ENCODE measurements at places on chromosomes 2 and 18.
A peak's percentile ranks its signal among the peaks of the same experiment; 100 is the strongest.

DNA sequence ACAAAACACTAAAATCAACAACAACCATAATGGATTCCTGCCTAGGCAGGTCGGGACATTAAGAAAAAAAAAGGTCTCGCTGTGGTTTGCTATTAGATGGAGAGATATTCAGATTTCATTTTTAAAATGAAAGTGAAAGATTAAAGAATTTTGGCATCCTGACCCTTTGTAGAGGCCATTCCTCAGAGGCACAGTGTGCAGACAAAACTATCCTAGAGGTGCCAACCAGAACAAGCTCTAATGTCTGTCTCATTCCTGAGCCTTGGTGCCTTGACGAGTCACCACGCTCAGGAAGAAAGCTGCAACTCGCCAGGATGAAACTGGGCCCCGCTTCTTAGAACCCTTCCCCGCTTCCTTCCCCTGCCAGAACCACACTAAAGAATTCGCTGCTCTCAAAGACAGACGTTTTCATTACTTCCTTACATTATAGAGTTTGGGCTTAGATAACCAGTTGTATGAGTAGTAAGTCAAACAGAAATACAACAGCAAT is 156.0 kb downstream of the TGIF1 start:
- peak; percentile 36 for DNase-seq

DNA sequence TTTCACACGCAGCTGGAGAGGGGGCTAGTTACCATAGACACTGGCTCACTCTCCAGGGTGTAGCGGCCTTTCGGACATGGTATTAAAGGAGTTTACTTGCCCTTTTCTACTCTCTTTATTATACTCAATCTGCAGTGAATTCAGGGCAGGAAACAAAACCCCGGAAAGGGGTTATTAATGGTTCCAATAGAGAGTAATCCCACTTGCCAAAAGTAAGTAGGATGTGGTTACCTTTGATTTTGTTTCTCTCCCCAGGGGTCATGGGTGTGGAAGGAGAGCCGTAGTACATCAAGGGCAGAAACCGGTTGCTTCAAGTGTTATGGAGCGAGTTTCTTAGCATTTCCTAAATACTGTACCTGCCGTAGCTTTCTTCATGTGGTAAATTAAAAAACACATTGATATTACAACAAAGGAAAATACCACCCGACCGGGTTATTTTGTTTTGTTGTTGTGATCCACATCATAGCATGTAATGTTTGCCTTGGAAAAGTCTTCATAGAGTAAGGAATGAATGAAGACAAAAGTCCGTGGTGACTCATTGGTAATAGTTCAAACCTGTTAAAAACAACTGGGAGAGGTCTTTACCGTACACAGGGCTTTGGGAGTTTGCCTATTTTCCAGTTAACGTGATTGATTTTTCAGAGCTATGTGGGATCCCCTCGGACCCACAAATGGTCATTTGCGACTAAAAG is 71.5 kb downstream of the SLC4A3 start:
- DNase-seq = no peak

- no peak for DNase-seq
These were observed 18.0 kb downstream of the HJURP start for GRCh38 chr2:233836359-233836758.

DNA sequence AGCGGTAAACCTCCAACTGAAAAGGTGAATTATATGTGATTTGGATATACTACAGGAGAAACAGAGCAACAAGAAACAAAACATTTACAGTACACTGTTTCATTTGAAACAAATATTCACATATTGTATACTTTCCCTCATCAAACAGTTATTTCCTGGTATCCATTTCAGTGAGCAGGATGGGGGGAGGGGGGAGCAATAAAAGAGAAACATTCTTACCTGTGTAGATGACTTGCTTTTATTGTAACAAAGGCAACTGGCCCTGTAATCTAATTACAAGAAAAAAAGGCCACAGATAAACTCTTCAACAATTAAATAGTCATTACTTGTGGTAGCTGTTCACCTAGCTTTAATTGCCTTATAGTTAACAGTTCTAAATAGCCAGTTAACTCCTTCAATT is 3.9 kb upstream of the PPP1CB start:
- no peak for DNase-seq

GRCh38 chr2:236603361-236604015 is 33.9 kb downstream of the ACKR3 start:
- no peak for DNase-seq

DNA sequence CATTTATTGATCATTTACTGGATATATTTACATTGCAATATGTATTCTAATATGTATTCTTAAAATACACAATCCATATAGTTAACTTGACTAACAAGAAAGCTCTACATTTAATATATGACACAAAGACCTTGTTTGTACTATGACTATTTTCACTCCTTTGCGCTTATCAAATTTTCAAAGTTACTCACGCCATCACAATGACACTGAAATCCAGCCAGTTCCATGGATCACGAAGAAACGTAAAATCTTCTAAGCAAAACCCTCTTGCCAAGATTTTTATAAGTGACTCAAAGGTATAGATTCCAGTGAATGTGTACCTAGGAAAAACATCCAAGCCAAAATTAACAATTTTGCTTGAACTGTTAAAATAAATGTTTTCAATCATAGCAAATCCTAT is 39.6 kb downstream of the SCN3A start:
- no peak for DNase-seq

DNA sequence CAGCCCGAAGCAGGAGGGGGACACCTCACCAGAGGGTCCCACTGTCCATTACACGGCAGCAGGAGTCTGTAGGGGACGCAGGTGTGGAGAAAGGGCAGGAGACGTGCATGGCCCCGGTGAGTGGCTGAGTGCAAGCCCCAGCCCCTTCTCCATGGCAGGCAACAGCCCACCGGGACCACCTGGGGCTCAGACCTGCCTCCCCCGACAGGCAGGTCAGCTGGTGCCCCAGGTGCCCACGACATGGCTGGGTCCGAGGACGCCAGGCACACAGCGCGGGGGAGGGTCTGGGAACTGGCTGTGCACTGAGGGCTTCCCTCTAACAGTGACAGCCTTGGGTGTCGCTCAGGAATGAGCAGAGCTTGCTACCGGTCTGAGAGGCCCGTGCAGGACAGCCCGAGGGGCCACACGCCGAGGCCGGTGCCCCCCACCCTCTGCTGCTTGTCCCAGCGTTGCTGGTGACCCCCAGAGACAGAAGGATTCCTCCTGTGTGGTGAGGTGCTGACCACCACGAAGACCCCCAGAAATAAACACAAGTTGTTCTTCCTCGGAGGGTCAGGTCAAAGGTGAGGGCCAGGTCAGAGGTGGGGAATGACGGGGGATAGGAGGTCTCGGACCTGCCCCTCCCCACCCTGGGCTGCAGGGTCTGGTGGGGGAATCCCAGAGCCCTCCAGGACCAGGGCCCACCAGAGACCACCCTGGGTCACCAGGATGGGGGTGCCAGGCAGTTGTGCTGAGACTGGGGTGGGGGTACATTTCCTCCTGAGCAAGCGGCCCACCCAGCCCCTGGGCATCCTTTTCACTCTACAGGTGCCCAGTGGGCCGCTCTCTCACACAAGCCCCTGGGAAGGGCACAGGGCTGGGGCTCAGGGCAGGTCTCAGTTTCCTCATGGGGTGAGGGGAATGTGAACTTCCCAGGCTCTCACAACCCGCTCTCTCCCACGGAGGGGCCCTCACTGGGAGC is 50.6 kb downstream of the SLC66A2 start:
- no peak for DNase-seq

GRCh38 chr2:8285081-8285480 is 396.8 kb upstream of the ID2 start:
- no peak for DNase-seq

DNA sequence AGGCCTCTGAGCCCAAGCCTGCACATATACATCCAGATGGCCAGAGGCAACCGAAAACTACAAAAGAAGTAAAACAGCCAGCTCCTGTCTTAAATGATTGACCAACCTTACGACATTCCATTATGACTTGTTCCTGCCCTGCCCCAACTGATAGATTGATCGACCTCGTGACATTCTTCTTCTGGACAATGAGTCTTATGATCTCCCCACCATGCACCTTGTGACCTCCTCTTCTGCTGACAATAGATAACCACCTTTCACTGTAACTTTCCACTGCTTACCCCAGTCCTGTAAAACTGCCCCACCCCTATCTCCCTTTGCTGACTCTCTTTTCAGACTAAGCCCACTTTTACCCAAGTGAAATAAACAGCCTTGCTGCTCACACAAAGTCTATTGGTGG is 670.0 kb upstream of the PKDCC start:
- DNase-seq = no peak

GRCh38 chr18:44096016-44096415 is 584.7 kb upstream of the SETBP1 start:
- no peak for DNase-seq

DNA sequence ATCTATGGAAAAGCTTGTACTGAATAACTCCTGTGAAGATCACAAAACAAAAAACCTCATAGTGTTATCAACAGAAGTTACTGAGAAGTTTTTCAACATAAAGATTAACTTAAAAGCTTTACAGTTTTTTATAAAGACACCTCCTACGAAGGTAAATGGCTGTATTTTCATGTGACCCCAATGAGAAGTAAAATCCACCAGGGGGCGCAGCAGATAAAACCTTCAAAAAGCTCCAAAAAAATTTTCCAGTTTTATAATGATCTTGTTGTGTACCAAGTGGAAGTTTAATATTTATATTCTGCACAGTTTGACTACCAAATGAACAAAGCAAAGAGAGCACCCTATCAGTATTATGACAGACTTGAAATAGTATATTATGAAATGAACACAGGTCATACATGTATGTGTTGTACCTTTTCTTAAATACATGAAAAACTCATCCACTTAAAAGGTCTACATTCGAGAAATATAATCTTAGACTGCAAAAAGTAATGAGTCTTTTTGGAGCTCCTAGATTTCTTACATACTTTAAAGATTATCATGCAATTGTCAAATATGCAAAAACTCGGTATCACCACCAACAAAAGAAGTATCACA is 38.5 kb downstream of the PNO1 start:
- DNase-seq = peak; percentile 57
